ENCODE measurements at places on chromosomes 12 and 14. TPM values are rescaled to one million over a fixed set of nuclear protein-coding genes. Genes with fewer than 3 reads are reported as not detected.

The SAMD15 gene
- 1.8 TPM for total RNA-seq

The AQP6 gene
- total RNA-seq: not detected

The PIANP gene
- 2.6 TPM for total RNA-seq

The SLC5A8 gene
- not detected for total RNA-seq

The SIRT4 gene
- not detected for total RNA-seq

The FOXG1 gene
- not detected for total RNA-seq

The EXD2 gene
- total RNA-seq: 21.0 TPM

The NFATC4 gene
- 67.2 TPM for total RNA-seq

The DNAI7 gene
- total RNA-seq: 1.5 TPM

The KIAA0586 gene
- 21.7 TPM for total RNA-seq

The MYRFL gene
- not detected for total RNA-seq

The PPFIA2 gene
- total RNA-seq: 18.5 TPM

The PZP gene
- 0.34 TPM for total RNA-seq
